ENCODE measurements at places on chromosomes 1 and 21. TPM values are rescaled to one million over a fixed set of nuclear protein-coding genes. Genes with fewer than 3 reads are reported as not detected.

SMCP gene
- polyA plus RNA-seq: not detected

DNM3 gene
- 0.43 TPM for polyA plus RNA-seq

RGS4 gene
- polyA plus RNA-seq: 124 TPM

AMPD1 gene
- not detected for polyA plus RNA-seq

LCE6A gene
- polyA plus RNA-seq: not detected

VHLL gene
- not detected for polyA plus RNA-seq

LEMD1 gene
- not detected for polyA plus RNA-seq

BSND gene
- polyA plus RNA-seq: not detected

IFI44 gene
- polyA plus RNA-seq: 6.5 TPM

CHRM3 gene
- 0.16 TPM for polyA plus RNA-seq
